ENCODE measurements at places on chromosomes 16 and 17.

DNA sequence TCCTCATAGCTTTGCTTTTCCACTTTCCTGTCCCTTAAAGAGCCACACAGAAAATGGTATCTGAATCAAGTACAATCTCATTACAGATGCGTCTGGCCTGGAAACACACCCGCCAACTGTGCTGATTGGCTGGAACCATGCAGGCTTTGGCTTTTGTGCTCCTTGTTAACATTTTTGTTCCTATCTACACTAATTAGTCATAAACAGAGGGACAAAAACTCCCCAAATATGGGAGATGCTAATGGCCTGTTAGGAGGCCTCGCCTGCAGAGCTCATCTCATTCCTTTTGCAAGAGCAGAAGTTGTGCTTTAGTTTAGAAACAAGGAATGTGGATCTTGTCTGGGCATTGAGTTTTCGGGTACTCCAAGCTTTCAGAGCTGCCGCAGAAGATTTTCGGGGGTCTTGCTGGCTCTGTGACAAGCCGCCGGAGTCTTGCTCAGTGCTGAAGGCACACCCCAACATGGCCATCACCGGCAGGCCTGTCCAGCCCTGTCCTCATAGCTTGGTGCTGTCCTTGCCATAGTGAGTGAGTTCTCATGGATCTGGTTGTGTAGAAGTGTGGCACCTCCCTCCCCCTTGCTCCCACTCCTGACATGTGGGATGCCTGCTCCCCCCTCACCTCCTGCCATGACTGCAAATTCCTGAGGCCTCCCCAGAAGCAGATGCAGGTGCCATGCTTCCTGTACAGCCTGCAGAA, 69.8 kb downstream of the METRNL start:
- DNase-seq = no peak

DNA sequence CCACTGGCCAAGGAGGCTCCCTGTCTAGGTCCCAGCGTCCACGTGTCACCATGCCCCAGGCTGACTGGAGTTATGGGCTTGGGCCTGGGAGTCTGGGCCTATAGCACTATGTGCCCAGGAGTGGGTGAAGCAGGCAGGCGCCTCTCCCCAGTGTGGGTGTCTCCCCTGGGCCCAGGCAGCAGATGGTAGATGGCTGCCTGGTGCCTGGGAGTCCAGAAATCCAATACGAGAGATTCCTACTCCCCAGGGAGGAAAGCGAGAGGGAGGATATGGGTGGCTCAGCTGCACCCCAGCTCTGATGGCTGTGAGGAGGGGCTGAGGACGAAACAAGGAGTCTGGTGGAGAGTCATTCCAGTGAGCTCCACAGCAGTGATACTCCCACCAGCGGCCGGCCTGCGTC, 5.0 kb downstream of the KCNH6 start:
- no peak for DNase-seq

DNA sequence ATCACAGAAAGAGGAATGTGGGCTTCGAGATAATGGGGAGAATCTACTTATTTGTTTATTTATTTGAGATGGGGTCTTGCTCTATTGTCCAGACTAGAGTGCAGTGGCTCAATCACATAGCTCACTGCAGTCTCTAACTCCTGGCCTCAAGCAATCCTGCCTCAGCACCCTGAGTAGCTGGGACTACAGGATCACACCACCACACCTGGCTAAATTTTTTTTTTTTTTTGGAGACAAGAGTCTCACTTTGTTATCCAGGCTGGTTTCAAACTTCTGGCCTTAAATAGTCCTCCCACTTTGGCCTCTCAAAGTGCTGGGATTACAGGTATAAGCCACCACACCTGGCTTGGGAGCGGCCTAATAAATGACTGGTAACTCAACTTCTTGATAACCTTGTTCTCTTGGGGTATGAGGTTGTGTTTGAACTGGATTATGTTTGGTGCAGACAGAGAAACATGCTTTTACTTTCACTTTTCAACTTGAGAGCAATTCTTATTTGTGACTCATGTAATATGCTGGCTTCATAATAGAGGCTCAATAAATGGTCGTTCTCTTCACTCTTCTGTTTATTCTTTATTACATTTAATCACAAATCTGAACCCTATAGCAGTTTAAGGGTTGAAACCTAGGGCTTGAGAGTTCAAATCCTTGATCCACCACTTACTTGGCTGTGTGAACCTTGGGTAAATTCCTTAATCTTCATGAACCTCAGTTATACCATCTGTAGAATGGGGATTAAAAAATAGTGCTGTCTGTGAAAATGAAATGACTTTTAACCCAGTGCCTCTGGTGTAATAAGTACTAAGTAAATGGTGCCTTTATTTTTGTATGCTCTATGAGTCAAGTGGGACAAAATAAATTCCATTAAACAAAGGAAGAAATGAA, 129.1 kb upstream of the HS3ST2 start:
- DNase-seq = no peak

DNA sequence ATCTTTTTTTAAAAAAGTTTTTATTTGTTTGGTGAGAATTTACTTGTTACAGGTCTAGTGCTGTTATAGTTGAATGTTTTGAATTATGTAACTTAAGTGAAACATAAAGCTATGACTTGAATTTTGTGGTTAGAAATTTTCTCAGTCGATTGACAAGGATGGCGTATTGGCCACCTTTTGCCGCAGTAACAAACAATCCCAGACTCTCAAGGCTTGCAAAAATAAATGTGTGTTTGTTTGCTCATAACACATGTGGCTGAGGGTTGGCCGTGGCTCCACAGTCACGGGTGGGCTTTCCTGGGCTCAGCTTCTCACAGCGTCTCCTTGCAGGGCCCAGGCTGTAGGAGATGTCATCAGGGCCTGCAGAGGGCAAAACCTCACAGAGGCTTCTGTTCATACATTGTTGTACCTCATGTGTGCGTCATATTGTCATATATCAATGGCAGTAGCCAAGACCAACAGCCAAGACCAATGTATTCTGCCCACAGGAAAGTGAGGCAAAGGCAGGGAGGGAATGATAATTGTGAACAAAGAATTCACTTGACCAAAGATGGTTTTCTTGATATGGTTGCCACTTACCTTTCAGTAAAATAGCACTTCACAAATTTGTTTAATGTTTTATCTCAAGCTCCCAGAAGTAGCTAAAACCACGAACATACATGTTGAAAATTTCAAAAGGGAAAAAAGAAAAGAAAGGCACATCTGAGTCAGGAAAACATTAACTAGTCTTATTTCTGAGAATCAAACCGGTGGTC, 93.5 kb downstream of the WWOX start:
- DNase-seq = no peak

DNA sequence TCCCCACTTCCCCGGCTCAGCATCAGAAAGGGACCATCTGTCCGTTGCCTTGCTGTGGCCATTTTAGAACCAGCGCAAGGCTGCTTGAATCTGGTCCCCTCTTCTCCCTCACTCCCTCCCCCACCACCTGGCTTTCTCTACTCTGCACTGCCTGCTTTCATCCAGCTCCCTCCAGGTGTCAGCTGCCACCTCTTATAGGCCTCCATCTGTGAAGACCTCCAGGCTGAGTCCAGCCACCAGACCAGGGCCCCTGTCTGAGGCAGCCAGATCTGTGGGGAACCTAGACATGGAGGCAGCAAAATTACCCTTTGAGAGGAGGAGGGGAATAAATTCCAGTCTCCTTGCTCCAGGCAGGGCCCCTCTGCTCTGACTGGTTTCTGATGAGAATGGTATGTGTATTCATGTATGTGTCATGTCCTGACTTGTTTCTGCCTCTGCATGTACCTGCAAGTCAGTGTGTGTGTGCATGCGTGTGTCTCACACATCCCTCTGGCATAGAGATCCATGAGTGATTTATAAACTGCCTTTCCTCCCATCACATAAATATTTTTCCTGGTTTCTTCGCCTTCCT, 21.1 kb downstream of the MINK1 start:
- no peak for DNase-seq

DNA sequence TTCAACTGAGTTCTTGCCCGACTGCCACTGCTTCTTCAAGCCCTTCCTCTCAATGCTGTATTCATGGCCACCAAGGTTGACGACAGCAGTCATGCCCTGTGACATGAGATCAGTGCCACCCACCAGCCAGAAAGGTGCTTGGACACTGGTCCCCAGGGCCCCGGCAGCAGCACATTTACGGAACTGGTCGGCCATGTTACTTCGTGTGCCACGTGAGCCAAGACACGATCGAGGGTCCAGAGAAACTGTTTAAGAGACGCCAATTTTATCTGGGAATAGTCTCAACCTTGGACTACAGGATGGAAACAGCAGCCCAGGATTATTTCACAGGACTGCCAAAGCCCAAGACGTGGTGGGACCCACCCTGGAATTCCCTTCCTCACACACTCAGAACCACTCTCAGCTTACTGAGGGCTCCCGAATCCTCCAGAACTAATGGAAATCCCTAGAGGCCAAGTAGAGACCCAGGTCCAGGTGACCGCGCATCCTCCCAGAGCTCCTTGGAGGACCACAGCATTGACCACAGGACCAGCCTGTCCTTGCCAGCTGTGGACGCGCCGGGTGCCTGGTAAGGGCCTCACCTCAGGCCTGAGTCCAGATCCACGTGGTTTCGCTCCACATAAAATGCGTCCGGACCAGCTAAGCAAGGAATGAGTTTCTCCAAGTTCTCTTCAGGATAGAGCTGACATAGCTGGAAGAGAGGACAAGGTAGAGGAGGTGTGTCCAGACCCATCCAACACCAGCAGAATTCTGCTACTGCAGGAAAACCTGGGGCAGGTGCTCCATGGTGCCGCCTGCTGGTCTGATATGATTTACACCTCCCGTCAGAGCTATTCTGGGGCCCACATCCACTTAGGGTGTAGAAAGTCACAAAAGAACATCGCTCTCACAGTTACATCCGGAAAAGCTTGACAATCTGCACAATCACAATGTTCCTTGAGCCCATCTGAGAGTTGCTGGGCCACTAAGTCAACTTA, 28.2 kb downstream of the MAP1LC3B start:
- no peak for DNase-seq

GRCh38 chr16:77763994-77764393, 24.4 kb upstream of the VAT1L start:
- DNase-seq = no peak

GRCh38 chr17:27634776-27635175, 3.8 kb downstream of the LGALS9 start:
- no peak for DNase-seq

DNA sequence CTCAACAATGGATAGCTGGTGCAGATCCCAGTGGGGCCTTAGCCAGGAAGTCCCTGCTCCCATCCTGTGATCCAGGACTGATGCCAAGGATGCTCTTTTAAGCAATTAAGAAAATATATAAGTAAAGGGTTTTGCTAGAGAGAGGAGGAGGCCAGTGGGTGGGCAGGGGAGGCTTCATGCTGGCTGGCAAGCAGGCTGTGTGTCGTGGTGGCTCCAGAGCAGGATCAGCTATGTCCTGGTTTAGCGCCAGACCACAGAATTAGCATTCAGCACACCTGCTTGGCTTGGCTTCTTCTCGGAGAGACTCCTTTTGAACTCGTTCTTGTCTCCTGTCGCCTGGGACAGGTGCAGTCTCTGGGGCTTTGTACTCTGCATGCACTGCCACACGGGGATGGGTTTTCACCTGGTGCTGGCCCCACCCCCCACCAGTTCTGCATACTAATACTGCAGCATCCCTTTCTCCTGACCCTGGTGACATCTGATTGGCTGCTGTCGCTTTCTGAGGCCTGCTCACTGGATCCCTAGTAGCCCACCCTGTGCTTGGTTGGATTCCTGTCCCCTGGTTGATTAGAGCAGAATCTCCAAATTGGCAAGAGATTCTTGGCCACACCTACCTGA, 66.1 kb downstream of the PLD6 start:
- no peak for DNase-seq

DNA sequence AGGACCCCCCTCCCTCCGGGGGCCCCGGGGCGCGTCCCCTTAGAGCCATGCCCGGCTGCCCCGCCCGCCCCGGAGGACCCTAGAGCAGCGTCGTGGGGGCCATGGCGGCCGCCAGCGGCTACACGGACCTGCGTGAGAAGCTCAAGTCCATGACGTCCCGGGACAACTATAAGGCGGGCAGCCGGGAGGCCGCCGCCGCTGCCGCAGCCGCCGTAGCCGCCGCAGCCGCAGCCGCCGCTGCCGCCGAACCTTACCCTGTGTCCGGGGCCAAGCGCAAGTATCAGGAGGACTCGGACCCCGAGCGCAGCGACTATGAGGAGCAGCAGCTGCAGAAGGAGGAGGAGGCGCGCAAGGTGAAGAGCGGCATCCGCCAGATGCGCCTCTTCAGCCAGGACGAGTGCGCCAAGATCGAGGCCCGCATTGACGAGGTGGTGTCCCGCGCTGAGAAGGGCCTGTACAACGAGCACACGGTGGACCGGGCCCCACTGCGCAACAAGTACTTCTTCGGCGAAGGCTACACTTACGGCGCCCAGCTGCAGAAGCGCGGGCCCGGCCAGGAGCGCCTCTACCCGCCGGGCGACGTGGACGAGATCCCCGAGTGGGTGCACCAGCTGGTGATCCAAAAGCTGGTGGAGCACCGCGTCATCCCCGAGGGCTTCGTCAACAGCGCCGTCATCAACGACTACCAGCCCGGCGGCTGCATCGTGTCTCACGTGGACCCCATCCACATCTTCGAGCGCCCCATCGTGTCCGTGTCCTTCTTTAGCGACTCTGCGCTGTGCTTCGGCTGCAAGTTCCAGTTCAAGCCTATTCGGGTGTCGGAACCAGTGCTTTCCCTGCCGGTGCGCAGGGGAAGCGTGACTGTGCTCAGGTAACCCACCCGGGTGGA, 759 bp downstream of the ALKBH5 start:
- no peak for DNase-seq

GRCh38 chr17:58414596-58414997, 2.7 kb downstream of the RNF43 start:
- no peak for DNase-seq

- no peak for DNase-seq
These were observed 130.3 kb downstream of the RAB11FIP4 start for GRCh38 chr17:31521632-31522283.

DNA sequence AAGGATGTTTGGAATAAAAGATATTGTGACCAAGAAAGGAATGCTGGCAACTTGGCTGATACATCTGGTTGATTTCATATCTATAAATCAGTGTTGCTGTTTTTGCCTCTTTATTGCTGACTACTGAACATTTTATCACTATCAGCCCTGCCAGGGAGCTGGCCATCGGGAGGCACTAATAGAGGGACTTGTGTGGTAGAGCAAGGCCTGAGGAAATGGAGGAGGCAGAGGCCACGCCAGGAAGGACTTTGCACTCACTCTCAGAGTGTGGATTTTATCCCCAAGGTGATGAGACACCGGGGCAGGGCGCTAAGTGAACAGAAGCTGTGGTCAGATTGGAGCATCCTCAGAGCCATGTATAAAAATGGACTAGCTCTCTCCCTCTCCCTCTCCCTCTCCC, 9.3 kb upstream of the CYB561 start:
- DNase-seq = no peak

- no peak for DNase-seq
These were observed at the start of gene SCARF1 for GRCh38 chr17:1645207-1646171. TSS of gene SCARF1 (minus strand) at chr17:1645732. CDS start at chr17:1645697, 35 bp downstream.

GRCh38 chr16:80197741-80198201, 343.0 kb upstream of the DYNLRB2 start:
- no peak for DNase-seq

GRCh38 chr16:54034684-54035083, 251.9 kb downstream of the IRX3 start:
- no peak for DNase-seq

GRCh38 chr17:82302991-82303943, 14.1 kb downstream of the CD7 start:
- no peak for DNase-seq

GRCh38 chr16:77943801-77944200, 78.5 kb upstream of the CLEC3A start:
- peak; percentile 91 for DNase-seq

- DNase-seq = no peak
These were observed 8.3 kb downstream of the PRSS8 start for GRCh38 chr16:31127182-31127581.

- no peak for DNase-seq
These were observed 47.4 kb downstream of the RBFOX3 start for GRCh38 chr17:79563237-79564013.
